ENCODE measurements at places on chromosomes 16 and 17.

DNA sequence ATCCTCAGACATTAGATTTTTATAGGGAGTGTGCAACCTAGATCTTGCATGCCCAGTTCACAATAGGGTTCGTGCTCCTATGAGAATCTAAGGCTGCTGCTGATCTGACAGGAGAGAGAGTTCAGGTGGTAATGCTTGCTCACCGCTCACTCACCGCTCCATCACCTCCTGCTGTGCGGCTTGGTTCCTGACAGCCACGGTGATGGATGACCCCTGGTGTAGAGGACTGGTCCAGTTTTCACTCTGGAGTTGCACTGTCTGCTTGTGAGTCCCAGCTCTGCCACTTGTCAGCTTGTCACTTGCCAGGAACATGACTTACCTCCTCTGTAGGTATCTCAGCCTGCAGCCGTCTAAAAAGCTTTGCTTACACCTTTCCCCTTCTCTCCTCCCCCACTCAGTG is 214.6 kb downstream of the SNX29 start:
- DNase-seq: no peak

DNA sequence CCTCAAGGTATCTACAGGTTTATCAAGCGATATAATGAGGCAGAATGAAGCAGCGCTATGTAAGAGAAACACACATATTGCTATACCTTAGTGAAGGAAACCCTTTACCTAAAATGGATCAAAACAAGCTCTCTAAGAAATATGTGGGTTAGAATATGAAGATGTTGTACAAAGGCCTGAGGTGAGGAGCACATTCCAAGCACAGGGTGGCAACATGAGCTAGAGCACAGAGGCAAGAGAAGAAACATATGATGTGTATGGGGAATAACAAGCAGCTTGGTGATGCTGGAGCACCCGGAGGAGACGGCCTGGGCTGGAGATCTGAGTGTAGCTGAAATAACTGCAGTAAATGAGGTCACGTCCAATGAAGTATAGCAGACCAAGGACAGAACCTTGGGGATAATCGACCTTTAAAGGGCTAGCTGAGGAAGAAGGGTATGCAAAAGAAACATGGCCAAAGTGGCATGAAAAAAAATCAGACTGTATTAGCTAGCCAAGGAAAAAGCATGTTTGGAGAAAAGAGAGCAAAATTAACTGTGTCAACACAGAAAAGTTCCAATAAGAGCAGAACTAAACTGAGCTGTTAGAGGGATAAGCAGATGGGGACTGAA is 44.0 kb downstream of the MARVELD3 start:
- no peak for DNase-seq

DNA sequence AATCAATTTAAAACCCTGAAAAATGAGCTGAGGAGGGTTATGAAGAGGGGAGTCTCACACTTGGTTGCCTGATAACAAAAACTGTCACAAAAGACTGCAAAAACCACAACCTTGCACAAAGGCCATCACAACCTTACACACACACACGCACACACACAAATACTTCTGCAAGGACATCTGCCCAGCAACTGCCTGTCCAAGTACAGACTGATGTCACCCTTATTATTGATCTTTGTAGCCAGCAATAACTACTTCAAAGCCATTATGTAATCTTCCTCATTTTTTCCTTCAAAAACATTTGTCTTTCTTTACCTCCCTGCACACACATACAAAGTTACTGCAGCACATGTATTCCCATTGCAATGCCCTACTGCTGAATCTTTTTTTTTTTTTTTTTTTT is 253.2 kb upstream of the HSBP1 start:
- no peak for DNase-seq

DNA sequence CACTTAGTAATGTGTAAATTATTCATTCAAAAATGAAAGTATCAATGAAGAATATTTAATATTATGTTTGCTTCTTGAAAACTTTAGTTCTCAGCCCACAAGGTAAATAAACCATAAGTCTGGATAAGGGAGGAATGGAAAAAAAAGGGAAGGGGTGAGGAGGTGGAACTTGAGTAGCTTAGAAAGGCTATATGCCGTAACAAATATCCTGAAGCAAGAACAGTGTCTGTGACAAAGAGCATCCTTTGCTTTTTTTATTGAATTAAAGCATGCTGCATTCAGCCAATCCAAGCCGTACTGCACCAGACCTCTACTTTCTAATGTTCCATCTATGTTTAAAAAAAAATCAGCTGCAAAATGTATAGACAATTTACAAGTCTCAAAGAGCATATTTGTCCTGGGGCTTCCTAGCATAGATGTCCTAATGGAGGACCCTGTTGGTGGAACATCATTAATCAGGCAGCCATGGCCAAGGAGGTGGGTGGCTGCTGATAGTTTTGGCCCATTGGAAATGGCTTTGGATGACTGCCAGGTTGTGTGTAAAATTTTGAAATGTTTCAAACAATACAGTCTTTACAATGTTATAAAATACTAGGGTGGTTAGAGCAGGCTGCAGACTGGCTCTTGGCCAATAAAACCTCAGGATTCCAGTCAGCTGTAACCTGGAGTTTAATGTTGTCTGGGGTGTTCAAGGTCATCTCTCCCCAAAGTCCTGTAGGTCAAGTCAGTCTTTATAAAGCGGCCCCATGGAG is 895.8 kb upstream of the SOX9 start:
- DNase-seq: no peak

- no peak for DNase-seq
Measured at GRCh38 chr16:11367483-11367906, 22.2 kb downstream of the RMI2 start.

GRCh38 chr16:69566240-69566980 is 644 bp downstream of the NFAT5 start:
- no peak for DNase-seq

DNA sequence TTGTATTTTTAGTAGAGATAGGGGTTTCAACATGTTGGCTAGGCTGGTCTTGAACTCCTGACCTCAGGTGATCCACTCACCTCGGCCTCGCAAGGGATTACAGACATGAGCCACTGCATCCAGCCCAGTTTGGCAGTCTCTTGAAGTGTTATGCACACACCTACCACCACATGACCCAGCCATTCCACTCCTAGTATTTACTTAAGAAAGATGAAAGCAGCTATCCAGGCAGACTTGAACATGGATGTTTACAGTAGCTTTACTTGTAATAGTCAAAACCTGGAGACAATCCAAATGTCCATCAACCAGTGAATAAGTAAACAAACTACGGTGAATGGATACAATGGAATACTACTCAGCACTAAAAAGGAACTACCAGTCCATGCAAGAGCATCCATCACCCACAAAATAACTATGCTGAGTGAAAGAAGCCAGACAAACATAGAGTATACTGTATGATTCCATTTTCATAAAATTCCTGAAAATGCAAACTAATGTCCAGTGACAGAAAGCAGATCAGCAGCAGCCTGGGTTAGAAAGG is 37.8 kb upstream of the RASD1 start:
- no peak for DNase-seq

DNA sequence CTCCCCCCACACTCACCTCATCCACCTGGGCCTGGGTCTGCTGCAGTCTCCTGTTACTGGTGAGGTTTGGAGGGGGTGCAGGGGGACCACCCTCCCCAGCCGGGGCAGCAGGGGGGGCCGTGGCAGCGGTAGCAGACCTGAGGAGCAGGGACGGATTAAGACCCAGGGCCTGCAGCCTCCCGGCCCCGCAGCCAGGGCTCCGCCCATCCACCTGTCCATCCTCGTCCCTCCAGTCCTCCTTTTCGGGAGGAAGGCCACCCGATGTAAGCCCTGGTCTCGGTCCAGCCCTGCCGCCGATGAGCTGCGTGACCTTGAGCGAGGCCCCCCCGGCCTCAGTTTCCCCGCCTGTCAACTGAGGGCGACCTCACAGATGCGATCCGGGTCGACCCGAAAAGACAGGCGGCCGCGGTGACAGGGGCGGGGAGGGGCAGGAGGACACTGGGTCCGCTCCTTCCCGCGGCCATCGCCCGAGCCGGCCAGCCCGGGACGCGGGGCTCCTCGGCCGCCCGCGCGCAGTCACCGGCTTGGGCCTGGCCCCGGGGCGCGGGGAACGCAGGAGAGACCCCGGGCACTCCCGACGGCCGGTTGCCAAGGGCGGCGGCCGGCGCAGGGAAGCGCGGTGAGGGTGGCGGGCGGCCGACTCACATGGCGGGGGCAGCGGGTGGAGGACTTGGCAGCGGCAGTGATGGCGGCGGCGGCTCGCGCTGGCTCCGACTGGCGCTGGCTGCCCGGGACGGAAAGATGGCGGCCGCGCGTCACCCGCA is at the start of gene VAMP2:
TSS of gene VAMP2 (minus strand) at position 716 of the 764 bp plus-strand sequence. CDS start at position 647, 69 bp downstream.
- DNase-seq: peak; percentile 67

DNA sequence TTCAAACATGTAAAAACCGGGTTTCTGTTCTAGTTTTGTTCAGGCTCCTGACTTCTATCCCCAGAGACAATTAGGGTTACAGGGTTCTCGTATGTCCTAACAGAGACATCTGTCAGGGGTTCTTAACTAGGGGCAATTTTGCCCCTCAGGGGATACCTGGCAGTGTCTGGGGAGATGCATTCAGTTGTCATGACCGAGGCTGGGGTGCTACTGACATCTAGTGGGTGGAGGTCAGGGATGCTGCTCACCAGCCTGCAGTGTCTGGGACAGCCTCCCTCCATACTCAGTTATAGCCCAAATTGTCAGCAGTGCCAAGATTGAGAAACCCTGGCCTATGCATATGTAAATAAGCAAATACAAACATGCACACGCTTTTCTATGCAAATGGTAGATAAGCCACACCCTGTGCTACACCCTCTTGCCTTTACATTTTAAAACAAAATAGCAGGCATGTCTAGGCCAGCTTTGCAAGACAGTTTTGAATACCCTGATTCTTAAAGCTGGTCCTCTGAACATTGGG is 37.4 kb downstream of the CLEC16A start:
- no peak for DNase-seq

GRCh38 chr16:85010931-85011845 is at the start of gene ZDHHC7:
Gene ZDHHC7 (minus strand): TSS chr16:85011535. CDS start chr16:84990618, 20,917 bp downstream.
- peak; percentile 74 for DNase-seq

DNA sequence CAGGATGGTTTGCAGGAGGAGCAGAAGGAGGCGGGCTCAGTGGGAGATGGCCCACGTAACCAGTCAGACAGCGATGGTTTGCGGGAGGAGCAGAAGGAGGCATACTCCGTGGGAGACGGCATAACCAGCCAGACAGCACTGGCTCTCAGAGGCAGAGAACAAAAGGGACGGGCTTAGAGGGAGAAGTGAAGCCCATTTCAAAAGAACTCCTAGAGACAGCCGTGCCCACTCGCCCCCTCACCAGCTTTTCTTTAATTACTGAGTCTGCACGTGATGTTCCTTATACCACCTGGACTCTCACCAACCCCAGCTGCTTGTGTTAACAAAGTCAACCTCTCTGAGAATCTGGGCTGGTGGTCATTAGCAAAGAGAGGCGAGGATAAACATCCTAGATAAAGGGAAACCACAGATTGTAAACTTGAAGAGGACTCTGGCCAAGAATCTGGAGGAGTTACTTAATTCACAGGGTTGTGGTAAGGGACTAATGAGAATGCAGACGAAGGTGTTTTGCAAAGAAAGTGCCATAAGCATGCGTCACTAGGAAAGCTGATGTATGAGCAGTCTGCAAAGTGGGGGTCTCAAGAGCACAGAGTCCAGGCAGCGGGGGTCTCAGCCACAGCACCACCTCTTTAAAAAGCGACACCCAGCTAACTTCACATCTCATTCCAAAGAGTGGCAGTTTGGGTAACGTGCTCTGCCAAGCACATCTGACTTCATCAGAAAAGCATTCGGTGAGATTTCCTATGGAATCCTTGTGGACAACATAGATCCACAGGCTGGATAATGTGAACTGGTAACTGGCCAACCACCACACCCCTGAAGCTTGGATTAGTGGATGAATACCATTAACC is 51.7 kb downstream of the NXN start:
- DNase-seq: no peak

DNA sequence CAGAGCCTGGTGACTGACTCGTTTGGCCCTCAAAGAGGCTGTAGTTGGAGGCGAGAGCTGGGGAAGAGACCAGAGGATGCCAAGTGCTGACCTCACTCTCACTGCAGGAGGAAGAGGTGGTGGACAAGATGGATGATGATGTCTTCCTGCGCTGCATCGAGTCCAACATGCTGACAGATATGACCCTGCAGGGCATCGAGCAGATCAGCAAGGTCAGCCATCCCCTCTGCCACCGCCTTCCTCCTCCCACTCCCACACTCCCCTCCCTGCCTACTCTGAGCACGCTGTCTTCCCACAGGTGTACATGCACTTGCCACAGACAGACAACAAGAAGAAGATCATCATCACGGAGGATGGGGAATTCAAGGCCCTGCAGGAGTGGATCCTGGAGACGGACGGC is 26.9 kb downstream of the POLR2A start:
- DNase-seq: no peak

DNA sequence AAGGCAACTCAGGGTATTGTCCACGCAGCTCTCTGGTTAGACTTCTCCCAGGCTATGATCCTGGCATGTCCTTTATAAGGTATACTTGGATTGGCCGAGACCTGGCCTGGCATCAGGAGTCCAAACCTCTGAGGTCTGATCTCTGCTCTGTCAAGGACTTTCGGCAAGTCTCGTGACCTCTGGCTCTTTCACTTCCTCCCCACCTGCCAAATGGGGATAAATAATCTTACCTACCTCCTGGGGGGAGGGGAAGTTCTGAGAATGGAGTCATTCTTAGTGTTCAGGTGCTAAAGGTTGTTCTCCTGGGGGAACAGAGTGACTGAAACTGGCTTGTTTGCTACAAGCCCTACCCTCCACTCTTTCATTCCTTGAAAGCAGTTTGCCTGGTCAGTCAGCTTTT is 7.6 kb downstream of the ATXN1L start:
- no peak for DNase-seq

DNA sequence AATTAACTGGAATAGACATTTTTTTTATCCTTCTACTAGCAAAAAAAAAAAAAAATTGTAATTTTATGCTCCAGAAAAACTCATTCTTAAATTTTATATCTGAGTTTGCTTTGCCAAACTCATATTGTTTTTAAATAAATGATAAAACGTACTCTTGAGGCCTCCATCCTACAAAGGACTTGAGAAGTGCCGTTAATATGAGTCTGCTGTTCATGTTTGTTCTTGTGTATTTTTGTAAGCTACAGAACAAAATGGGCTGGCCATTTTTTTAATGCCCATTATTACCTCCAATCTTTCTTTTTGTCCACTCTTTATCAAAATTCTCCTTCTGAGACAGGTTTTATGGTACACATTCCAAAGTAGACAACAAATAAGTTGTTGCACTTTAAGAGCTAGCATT is 643.5 kb upstream of the SOX9 start:
- no peak for DNase-seq

DNA sequence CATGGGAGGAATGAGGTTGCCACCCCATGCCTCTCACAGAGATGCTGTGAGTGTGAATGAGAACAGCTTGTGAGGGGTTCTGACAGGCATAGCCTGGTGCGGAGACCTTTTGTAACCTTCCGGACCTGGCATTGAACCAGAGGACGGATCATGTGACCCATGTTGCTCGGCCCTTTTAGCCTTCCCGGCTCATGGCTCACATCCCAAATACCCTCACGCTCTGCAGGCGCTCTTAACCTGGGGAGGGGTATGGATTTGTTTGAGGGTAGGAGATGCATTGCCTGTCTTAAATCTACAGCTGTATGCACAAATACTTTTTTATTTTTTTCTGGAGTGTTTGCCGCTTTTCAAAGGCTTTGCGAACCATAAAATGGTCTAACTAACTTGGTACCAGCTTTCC is 102.4 kb upstream of the CRHR1 start:
- DNase-seq: no peak

GRCh38 chr16:85917959-85918358 is 19.0 kb downstream of the IRF8 start:
- DNase-seq: no peak

Measured in stimulated activated CD8-positive, alpha-beta memory T cell treated with anti-CD3 and anti-CD28 coated beads, Interleukin-7, amount 100 ng/mL, for 1 hour (primary cell).